ENCODE measurements at places on chromosomes 4 and X. TPM values are rescaled to one million over a fixed set of nuclear protein-coding genes. Genes with fewer than 3 reads are reported as not detected.

GRCh38 chrX:40996886-40997530 lies 88.2 kb upstream of the USP9X start:
- no peak for DNase-seq

- DNase-seq: no peak
Observed at GRCh38 chr4:29541757-29542156, 1178.4 kb upstream of the PCDH7 start.

- DNase-seq: no peak
Observed at GRCh38 chr4:151302432-151302831, 23.0 kb downstream of the SH3D19 start.

- no peak for DNase-seq
Observed at GRCh38 chr4:77776182-77777134, 42.7 kb downstream of the CNOT6L start.

DNA sequence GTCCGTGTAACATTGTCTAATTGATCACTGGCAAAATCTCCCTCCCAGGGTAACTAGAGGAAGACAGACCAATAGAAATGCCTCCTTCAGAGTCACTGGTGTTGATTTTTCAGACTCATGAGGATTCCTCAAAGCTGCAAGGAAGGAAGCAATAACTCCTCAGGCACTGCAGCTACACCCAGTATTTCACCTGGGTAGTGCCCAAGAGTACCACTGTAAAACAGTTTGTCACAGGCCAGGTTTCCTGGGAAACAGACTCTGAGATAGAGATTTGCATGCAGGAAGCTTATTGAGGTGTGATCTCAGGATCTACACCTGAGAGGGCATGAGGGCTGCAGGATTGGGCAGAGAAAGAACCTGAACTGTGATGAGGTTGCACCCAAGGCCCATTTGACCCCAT lies 240.7 kb upstream of the ATP6AP2 start:
- DNase-seq: no peak

DNA sequence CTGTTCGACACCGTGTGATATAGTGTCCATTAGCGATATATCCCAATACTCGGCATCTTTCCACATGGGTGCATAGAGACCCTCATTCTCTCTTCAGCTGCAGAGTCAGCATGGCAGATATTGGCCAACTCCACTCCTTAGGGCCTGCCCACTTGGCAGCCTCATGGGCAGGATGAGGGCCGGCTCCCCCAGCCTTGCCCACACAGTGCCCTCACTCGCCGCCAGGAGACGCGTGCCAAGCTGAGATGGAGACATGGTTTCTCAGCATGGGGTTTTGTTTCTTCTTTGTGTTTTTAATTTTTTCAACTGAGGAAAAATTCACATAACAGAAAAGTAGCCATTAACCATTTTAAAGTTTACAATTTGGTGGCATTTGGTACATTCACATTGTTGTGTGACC lies 5.3 kb upstream of the PLXNA3 start:
- no peak for DNase-seq

GRCh38 chrX:106698693-106699092 lies 27.8 kb upstream of the RNF128 start:
- DNase-seq: no peak

- no peak for DNase-seq
Observed at GRCh38 chr4:14841801-14842768, 160.2 kb upstream of the CPEB2 start.

DNA sequence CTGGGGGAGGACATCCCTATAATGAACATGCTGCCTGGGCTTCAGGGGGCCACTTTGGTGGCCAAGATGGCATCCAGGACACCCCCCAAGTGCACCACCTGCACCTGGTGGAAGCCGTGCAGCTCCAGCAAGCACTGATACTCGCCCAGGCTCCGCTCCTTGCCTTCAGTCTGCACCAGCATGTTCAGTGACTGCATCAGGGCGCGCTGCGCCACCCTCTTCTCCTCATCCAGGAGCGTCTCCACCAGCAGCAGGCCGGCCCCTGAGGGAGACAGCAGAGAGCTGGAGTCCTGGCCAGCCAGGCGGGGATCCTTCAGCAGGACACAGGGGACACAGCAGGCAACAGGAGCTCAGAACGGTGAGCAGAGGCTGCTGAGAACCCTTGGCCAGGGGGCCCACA lies 11.3 kb upstream of the SLC25A6 start:
- no peak for DNase-seq

- DNase-seq: no peak
Observed at GRCh38 chr4:5300283-5300682, 249.0 kb downstream of the STK32B start.

GRCh38 chr4:142351958-142352357 lies 494.1 kb downstream of the INPP4B start:
- DNase-seq: no peak

DNA sequence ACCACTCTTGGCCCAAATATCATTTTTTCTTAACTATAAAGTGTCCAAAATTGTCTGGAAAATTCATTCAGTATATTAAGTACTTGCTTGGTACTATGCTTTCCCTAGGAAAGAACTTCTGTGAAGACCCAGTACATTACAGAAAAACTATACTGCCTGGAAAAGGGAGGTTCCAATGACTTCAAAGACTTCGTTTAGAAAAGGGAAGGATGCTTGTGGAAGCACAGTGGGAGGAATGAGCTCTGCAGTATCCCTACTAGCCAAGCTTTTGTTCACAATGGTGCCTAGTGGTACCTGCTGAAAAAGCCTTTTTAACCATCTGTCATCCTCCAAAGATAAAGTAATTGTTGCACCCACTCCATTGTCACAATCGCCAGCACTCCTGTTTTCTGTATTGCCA lies 7.2 kb downstream of the TEC start:
- DNase-seq: no peak

DNA sequence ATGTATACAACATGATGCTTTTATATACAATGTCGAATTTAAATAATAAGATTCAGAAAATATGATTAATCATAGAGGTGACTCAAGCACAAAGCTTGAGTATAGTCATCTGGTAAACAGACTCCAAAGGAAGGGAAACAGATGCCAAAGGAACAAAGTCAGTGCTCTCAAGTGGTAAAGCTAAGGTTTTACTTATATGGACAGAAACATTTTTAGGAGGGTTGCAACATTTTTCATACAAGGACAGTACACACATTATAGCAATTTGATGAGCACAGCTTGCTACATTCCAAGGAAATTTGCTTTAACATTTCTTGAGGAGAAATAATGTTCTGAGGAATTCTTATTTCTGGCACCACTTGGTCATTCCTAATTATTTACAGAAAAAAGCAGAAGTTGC lies 333.4 kb upstream of the AADAT start:
- DNase-seq: no peak

DNA sequence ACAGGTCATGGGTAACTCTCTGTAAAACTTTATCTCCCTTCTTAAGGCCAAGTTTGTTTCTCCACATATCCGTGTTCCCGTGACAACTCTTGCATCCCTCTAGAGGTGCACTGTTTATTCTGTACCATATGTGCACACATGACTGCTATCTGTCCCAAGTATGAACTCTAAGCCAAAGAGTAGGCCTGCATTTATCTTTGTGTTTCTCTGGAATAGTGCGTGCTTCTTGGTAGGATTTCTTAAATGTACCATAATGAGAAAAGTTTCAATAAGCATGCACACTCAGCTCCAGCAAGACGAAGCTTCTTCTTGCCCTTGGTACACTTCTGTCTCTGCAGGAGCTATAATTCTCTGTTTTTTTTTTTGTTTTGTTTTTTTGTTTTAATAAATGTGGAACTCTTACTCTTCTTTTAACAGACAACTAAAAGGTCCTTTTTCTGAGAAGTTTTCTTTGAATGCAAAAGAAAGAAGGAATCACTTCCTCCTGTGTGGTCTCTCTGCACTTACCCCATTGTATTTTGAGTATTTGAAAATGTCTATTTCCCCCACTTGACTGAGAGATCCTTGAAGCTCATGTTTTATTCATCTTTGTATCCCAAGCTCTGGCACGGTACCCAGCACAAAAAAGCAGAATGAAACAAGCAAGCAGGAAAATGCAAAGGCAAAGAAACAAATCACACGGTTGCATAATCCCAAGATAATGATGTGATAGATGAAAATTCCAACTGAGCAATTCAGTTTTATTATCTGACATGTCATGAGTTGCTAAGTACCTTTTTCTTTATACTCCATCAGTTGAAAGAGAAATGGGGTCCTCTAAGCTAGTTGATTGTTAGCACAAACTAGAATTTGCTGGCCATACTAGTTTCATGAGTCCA lies 521.9 kb upstream of the BOD1L1 start:
- no peak for DNase-seq

DNA sequence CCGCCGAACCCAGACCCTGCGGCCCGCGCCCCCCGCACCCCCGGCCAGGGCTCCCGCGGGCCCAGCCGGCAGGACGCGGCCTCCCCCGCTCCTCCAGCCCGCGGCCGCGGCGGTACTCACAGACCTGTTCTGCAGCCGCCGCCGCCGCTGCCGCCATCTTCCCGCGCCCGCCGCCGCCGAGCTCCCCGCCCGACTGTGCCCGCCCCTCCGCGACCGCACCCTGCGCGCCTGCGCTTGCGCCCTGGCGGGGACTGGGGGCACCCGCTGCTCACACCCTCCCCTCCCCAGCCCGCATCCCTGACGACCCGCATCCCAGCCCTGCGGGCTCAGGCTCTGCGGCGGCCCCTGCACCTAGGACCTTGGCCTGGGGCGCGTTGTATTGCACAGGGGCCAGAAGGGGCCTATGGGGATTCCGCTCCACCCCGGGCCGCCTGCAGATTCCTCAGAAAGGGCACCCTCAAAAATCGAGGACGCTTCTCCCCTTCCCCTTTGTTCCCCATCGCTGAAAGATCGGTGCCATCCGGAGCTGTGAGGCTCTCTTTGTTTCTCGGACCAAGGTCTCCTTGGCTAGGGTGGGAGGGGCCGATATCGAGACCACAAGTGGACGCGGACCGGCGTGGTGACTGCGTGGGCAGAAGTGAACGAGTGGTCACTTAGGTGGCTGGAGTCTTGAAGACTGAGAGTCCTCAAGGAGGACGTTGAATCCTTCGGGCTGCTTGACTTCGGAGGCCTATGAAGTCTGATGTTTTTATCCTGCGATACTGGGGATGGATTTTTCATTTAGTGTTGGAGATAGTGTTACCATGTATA lies at the start of gene SGCB:
TSS of gene SGCB (minus strand) at position 197 of the 810 bp plus-strand sequence. CDS start at position 157, 40 bp downstream.
- peak; percentile 89 for DNase-seq

DNA sequence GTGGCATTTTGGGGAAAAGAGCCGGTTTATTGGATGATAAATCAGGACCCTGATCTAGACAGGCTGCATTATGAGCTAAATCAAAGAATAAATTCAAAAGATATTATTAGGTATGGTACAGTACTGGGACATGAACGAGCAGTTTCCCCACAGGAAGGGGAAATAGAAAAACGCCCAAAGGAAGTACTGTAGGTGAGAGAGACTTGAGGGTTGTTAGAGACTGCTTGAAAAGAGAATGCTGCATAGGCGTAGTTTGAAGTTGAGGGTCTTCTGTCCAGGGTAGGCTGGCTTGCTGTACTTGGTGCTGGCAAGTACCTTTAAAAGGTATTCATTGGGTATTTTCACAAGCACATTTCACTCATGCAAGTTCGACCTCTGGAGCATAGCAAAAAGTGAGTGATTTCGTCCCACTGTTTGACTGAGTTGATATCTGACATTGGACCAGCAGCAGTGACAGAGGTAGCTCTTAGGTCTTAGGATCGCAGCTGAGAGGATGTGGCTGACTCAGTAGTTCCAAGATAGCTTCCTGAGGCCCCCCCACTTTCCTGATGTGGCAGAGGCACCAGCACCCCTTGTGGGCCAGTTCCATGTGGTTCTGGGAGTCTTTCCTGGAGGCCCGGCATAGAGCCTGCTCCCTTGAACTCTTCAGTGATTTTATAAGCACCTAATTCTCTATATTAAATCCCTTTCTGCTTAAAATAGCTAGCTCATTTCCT lies 64.3 kb downstream of the TMEM131L start:
- no peak for DNase-seq

DNA sequence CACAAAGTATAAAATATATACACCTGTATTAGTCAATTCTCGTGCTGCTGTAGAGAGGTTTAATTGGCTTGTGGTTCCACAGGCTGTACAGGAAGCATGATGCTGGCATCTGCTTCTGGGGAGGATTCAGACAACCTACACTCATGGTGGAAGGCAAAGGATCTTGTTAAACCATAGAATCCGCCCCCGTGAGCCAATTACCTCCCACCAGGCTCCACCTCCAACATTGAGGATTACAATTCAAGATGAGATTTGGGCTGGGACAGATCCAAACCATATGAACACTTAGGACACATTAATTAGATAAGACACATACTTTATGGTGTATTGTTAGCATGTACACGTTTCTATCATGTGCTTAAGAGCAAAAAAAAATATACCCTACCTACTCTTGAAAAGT lies 22.1 kb upstream of the SORBS2 start:
- no peak for DNase-seq

DNA sequence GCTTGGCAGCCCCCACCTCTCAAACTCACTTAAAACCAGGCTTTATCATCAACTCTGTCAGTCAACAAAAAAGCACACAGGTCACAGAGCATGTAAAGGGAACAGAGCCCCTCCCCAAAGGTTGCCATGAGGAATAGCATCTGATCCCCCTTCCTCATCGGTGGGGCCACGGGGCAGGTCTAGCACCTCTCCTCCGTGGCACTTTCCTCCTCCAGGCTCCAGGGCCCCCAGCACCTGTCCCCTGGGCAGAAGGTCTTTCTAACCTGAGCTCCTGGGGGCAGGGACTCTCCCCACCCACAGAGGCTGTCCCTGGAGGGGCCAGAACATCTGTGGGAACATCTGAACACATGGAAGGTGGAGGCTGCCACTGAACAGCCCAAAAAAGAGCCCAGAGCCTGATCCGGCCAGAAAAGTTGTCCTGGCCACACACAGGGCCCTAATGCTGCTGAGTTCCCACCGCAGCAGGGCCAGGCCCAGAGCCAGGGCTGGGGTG lies 65.7 kb downstream of the ZFYVE28 start:
- no peak for DNase-seq

Gene ADGRL3
- 257 TPM for total RNA-seq

Gene AWAT2
- total RNA-seq: not detected

Gene SSX4
- total RNA-seq: not detected

Gene CCNQ
- 9.5 TPM for total RNA-seq

Gene GYPB
- total RNA-seq: 6.7 TPM

Gene PRKG2
- 2.3 TPM for total RNA-seq

Gene ERVMER34-1
- 0.82 TPM for total RNA-seq

Gene ARL9
- 3.2 TPM for total RNA-seq

Gene SLC25A43
- 3.6 TPM for total RNA-seq
